Esophagus squamous epithelium (tissue), 5 donors: ENCODE measurements at places on chromosomes 16 and 17.

GRCh38 chr16:19809693-19810092 is 75.0 kb downstream of the GPRC5B start:
- no peak for DNase-seq

DNA sequence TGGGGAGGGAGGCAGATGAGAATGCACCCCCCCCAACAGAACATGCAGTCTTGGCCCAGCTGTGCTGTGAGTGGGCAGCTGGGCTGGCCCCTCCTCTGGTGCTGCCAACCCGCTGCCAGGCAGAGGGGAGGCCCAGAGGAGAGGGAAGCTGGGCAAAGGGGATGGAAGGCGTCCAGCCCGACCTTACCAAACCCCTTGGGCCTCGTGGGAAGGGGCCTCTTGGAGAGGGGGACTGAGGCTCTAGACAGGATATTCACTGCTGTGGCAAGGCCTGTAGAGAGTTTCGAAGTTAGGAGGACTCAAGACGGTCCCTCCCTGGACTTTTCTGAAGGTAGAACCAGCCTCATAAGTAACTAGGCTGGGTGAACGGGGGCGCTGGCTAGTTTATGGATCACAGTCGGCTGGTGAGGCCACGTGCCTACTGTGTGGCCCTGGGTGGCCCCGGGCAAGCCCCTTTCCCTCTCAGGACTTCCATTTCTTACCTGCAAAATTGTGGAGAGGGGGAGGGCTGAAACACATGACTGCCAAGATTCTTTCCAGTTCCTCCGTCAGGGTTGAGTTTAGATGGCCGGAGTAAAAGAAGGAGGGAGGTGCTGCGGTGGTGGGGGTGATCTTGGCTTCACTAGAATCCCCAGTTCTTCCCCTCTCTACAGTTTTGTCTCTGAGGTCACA is 857 bp upstream of the STAT5A start:
- DNase-seq, result no peak

DNA sequence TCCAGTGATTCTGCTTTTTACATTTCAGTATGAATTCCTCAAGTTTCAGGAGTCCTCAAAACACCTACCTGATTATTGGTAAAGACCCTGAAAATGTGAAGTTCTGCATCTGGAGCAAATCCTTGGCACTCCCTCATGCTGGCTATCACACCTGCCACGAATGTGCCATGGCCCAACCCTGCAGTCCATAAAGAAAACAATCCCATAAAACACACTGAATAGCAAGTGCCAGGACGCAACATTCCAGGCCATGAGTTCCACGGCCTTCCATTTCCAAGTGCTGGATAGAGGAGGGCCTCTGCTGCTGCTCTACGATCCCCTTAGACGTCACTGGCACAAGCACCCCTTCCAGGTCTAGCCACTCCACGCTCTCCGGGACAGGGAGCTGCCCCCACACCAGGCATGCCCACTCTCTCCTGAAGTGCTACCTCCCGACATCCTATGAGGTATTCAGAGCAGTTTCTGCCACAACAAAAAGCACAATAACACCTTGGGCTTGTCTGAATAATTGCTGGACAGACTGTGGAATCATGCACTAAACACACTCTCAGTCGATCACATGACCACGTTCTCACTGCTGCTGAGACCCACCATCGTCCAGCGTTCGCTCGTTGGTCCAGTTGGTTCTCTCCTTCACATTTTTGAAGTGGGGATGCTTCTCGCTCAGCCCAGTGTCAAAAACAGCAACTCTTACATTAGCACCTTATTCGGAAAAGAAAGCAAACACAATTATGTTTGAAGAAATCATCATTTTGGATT is 23.4 kb downstream of the MBTPS1 start:
- no peak for DNase-seq

DNA sequence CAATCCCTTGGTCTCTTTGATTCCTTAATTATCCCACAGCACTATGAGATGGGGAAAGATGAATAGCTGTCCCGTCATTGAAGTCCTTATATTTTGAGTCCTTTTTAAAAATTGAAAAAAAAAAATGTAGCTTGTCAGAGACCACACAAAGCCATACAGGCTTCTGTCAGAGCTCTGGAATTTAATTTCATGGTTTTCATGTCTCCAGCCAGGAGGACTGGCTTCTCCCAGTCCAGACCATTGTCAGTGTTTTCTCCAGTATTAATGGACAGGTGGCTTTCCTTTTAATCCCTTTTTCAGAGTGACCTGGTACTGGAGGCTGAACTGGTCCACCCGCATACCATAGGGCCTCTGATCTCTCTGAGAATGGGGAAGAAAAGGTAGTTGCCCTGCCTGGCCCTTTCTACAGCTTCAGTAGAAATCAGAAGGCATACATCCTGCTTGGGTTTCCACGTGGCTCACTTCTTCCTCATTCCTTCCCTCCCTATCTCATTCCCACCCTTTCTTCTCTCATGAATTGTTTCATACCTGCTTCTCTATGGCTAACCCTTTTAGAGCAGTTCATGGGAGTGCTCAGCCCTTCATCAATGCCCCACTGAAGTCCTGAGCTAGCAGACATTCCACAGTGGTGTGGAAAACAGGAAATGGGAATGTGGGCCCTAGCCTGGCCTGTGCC is 29.1 kb downstream of the TRIM16 start:
- DNase-seq, result no peak

DNA sequence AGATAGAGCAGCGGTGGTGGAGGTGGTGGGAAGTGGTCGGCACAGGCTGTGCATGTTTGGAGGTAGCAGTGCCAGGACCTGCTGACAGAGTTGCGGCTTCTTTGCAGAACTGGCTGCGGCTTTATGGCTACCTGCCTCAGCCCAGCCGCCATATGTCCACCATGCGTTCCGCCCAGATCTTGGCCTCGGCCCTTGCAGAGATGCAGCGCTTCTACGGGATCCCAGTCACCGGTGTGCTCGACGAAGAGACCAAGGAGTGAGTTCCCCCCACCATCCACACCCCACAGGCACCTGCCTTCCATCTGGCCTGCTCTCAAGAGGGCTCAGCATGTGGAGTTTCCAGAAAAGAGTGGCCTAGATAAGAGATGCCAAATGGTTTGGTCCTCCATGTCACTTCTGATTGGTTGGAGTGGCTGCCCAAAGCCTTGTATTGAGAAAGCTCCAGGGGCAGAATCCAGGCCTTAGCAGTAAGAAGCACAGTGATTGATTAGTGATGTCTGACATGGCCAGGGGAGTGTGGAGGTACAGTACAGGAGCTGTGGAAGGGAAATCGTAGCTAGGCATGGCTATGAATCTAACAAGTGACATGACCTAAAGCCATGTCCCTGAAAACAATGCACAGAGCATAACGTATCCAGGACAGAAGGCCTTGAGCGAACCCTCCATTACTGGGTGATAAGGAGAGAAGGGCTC is 12.0 kb downstream of the MMP15 start:
- no peak for DNase-seq

DNA sequence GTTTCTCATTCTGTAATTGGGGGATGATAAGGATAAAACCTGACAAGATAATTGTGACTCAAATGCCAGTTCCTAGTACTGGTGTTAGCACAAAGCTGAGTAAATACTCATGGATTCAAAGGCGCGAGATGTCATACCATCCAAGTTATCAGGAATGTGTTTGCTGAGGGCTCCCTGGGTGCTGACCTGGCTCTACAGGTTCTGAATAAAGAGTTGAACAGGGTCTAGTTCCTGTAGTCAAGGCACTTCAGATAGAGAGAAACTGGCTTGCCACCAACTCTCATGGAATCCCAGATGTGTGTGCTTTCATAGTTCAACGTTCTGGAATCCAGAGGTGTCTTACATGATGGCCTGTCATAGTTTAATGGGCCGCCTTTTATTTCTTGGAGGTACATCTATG is 141.6 kb downstream of the PRKCA start:
- DNase-seq, result no peak

DNA sequence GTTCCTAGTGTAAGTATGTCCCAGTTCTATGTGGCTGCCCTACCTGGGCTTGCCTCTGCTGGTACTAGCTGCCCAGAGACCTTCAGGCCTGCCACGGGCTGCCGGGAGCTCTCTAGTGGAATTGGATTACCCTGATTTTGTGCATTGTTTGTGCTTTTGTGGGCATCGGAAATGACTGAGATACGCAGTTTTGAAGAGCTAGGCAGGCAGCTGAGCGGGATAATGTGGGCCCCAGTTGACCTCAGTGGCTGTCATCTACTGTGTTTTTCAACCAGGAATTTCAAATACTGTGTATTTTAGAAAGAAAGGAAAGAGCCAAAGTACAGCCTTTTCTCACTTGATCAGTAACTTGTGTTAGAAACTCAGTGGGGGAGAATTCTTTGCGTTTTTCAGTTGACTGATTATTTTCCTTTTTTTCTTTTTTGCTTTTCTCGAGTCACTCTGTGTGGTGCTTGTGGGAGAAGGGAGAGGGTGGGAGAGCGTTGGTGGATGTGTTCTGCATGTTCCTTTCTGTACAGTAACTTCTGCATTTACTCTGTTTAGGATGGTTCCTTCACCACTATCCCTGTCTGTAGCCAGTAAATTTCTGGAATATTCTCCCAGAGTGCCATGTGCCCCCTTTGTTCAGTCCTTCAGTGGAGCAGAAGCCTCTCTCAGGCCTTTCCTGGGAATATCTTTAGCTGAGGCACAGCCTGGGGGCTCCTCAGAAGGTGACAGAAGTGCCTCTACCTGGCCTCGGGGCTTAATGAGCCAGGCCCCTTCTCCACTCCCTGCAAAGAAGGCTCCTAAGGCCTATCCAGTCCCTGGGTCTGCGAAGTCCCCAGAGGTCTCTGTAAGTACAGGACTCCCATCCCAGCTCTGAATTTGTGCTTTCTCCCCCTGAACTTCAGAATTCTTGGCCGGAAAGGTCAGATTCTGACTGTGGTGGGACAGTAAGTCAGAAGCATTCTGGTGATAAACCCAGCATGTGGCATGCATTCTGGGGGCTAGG is 15.0 kb upstream of the SLC12A3 start:
- no peak for DNase-seq

GRCh38 chr16:31354394-31355291 is at the start of gene ITGAX:
ITGAX (plus strand) TSS chr16:31355176; CDS start chr16:31355255, 79 bp downstream.
- no peak for DNase-seq

- no peak for DNase-seq
These were observed 63.3 kb downstream of the IRF8 start for GRCh38 chr16:85961988-85962915.

DNA sequence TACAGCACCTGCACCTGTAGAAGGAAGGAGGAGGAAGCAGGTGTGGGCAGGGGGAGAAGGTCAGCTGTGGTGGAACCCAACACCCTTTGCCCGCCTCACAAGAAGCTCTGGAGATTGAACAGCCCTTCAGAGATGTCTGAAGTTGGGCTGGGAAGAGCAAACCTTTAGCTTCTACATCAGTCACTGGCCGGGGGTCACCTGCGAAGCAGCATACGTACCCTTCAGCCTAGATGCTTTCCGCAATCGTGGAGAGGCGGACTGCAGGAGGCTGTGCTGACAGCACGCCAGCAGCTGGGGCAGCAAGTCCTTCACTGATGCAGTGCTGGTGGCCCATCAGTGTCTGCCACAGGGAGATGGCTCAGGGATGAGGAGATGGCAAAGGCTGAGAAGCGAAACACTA is 5.2 kb upstream of the HS3ST3B1 start:
- no peak for DNase-seq

DNA sequence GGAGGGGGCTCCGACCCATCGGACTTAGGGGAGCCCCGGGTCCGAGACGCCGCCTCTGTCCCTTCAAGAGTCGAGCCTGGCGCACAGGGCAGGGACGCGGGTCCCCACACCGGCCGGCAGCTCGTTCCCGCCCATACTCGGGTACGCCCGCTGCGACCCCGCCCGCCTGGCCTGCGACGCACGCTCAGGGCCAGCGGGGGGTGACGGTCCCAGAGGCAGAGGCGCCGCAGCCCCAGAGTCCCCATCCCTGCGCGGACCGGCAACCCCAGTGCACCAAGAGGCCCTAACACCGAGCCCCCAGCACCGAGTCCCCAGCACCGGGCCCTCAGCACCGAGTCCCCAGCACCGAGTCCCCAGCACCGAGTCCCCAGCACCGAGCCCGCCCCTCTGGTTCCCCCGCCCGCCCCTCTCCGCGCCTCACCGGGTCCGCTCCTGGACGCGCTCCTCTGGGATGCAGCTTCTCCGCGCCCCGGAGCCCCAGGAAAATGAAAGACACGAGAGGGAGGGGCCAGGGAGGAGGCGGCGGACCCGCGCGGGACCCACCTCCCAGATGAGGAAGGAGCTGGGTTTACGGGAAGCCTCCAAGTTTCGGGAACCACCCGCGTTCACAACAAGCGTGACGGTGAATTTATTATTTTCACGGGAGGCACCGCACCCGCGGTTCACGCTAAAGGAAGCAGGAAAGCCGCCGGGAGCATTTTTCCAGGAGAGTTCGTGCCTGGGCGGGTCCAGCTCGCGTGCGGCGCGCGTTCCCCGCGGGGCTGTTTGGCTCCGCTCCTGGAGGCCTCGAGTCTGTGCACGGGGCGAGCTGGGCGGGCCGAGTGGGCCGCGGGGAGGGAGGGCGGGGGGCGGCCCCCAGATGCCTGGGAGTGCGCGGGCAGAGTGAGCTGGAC is at the start of gene SECTM1:
TSS of gene SECTM1 (minus strand) at position 488 of the 893 bp plus-strand sequence. CDS start 6,526 bp downstream, outside the sequence.
- no peak for DNase-seq

DNA sequence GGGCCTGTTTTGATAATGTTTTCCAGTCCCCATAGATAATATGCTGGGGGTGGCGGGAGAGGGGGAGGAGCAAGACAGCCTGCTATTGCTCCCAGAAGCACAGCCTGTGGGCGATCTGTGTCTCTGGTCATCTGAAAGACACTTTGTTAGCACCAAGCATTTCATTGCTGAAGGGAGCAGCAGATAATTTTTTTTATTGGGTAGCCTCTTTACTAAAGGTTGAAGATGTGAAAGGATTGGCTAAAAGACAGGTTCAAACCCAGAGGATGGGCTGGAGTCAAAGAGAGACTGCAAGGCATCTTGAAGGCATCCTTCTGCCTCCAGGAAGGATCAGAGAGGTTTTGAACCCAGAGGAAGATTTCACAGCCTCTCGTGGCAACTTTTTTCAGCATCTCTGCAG is 60.6 kb downstream of the C17orf67 start:
- DNase-seq, result no peak

DNA sequence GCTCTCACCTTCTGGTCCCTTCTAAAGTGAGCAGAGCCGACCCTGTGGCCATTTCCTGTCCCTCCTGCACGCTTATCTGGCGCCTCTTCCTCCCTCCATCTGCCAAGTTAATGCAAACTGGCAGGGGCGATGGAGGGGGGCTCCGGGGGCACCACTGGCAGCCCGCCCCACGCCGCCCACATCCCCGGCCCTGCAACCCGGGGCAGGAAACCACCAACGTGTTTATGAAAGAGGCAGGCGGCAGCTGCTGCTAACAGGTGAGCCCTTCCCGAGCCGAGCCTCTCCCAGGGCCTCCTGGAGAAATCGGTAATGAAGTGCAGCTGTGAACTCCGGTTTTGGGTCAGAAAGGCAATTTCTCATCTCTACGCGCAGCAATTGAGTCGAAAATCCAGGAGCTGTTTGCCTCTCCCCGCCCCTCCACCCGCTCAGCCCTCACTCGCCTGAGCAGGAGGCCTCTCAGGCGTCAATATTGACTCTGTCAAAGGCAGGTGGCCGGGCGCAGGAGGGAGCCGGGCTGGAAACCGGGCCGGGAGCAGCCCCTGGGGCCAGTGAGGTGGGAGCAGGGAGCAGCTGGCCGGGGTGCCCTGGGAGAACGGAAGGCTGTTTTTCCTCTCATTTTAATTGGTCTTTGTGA is 164.4 kb upstream of the GSE1 start:
- no peak for DNase-seq

- DNase-seq, result no peak
These were observed 87.0 kb downstream of the HELZ start for GRCh38 chr17:67157732-67158639.
